ENCODE measurements at places on chromosomes 4 and X. TPM values are rescaled to one million over a fixed set of nuclear protein-coding genes. Genes with fewer than 3 reads are reported as not detected.

ARL9 gene
- total RNA-seq: 0.18 TPM

ARHGAP36 gene
- not detected for total RNA-seq

DNA sequence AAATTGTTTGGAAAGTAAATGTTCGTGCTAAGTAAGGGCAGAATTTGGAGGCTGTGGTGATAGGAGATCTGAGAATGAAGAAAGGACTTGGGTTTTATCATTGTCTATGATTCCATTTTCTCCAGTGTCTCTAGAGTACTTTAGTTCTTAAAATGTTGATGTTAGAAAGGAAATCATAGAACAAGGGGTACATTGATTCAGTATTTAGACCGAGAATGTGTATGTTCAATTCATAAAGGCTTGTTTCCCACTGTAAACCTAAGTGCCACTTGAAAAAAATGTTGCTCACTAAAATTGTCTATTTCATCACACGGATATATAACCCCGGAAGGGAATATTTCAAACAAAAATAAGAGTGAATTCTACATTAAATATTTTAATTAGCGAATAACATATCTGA, 159.3 kb upstream of the ETNPPL start:
- H3K36me3 ChIP-seq: no peaks in the 10 kb centered on the region
- H3K27ac ChIP-seq: no peak overlapping the region
- H3K4me1 ChIP-seq: no peaks in the 10 kb centered on the region
- no peak for DNase-seq
- peaks cover 15% of the 10 kb centered on the region for H3K27me3 ChIP-seq

DNA sequence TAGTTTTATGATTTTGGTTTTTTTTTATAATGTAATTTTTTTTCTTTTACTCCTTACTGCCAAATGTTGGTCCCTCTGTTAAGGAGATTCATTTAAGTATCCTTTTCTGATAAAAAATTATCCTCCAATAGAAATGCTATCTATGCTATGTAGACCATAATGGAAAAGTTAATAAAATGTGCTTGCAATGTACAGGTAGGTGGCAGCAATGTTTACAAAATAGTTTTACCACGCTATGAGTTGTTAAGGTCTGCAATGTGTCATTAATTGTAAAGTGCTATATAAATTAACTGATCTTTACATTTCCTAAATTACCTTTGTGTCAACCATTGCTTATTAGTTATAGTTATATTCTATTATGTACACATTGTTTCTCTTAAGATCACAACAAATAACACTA, 3.8 kb upstream of the CENPC start:
- no peaks in the 10 kb centered on the region for H3K27me3 ChIP-seq
- H3K27ac ChIP-seq: no peak overlapping the region
- DNase-seq: no peak
- H3K4me3 ChIP-seq: no peak overlapping the region

DNA sequence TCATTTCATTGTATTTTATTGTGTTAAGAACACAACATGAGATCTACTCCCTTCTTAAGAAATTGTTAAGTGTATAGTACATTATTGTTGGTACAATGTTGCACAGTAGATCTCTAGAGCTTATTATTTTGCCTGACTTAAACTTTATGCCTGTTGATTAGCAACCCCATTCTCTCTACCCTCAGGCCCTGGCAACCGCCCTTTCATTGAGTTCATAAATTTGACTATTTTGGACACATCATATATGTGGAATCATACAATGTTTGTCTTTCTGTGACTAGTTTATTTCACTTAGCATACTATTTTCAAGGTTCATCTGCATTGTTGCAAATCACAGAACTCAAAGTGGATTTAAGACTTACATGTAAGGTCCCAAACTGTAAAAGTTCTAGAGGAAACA, 222.1 kb downstream of the IL15 start:
- H3K4me3 ChIP-seq: no peak overlapping the region
- H3K27ac ChIP-seq: no peak overlapping the region
- no peak for DNase-seq
- no peaks in the 10 kb centered on the region for H3K27me3 ChIP-seq
- no peaks in the 10 kb centered on the region for H3K4me1 ChIP-seq
- H3K36me3 ChIP-seq: no peaks in the 10 kb centered on the region

DNA sequence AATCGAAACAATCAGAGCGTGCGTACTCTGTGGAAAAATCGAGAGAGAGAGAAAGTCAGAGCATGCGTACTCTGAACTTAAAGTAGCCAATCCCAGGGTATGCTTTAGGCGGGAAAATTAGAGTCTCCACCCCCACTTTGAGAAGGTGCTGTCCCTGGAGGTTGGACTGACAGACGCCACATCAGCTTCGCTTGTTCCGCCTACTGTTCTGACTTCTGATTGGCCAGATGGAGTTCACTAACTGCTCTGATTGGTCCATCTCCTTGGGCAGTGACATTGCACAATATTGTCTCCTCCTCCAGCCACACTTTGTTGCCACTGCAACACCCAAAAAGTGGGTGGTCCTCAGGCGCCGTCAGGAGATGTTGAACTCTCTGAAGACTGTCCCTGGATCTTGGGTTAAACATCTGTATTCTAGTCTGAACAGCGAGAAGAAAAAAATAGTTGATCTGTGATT, at the start of gene SSX5:
Gene SSX5, minus strand, starts transcription at position 51 of the 457 bp plus-strand sequence. CDS start 1,437 bp downstream, outside the sequence.
- no peaks in the 10 kb centered on the region for H3K36me3 ChIP-seq
- H3K4me3 ChIP-seq: no peak within 1 kb of the TSS
- DNase-seq: no peak
- no peaks in the 10 kb centered on the region for H3K27me3 ChIP-seq
- H3K4me1 ChIP-seq: no peaks in the 10 kb centered on the region

PDCL2 gene
- total RNA-seq: not detected

GRCh38 chr4:10083861-10084641, 32.5 kb downstream of the WDR1 start:
- H3K4me3 ChIP-seq: no peak overlapping the region
- H3K27me3 ChIP-seq: no peaks in the 10 kb centered on the region
- peaks cover 76% of the 10 kb centered on the region for H3K36me3 ChIP-seq
- no peaks in the 10 kb centered on the region for H3K4me1 ChIP-seq
- no peak for DNase-seq
- no peak overlapping the region for H3K27ac ChIP-seq

DACH2 gene
- total RNA-seq: not detected

GRCh38 chr4:147194604-147195003, 248.9 kb upstream of the TTC29 start:
- no peak overlapping the region for H3K4me3 ChIP-seq
- H3K27me3 ChIP-seq: no peaks in the 10 kb centered on the region
- H3K4me1 ChIP-seq: no peaks in the 10 kb centered on the region
- no peak overlapping the region for H3K27ac ChIP-seq
- no peak for DNase-seq

GRCh38 chrX:16140448-16140847, 17.1 kb downstream of the GRPR start:
- DNase-seq: no peak
- no peaks in the 10 kb centered on the region for H3K36me3 ChIP-seq
- H3K4me3 ChIP-seq: no peak overlapping the region

GRCh38 chr4:114921191-114921590, 192.2 kb downstream of the NDST4 start:
- H3K36me3 ChIP-seq: no peaks in the 10 kb centered on the region
- no peaks in the 10 kb centered on the region for H3K27me3 ChIP-seq
- DNase-seq: no peak
- H3K27ac ChIP-seq: no peak overlapping the region

TBC1D9 gene
- not detected for total RNA-seq

- no peak overlapping the region for H3K4me3 ChIP-seq
- H3K4me1 ChIP-seq: no peaks in the 10 kb centered on the region
- no peak overlapping the region for H3K27ac ChIP-seq
- H3K36me3 ChIP-seq: no peaks in the 10 kb centered on the region
- DNase-seq: no peak
Measured at GRCh38 chr4:30932581-30932980, 212.4 kb downstream of the PCDH7 start.

DNA sequence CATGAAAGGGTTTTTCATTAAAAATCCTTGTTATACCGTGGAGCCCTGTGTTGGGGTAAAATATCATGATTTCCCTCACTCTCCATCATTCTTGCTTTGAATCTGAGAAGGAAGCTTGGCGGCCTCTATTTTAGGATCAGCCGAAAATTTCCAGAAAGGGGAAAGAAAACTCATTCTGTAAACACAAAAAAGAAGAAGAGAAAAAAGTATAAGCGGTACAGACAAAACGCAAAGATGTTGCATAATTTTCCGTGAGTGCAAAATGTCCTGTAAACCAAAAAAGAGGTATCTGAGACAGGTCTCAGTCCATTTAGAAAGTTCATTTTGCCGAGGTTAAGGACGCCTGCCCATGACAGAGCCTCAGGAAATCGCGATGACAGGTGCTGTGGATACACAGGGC, 5.3 kb downstream of the CSF2RA start:
- peaks cover 4% of the 10 kb centered on the region for H3K4me1 ChIP-seq
- no peaks in the 10 kb centered on the region for H3K27me3 ChIP-seq
- no peaks in the 10 kb centered on the region for H3K36me3 ChIP-seq
- no peak overlapping the region for H3K27ac ChIP-seq
- no peak for DNase-seq

- DNase-seq: no peak
- no peak overlapping the region for H3K27ac ChIP-seq
- H3K4me1 ChIP-seq: peaks cover 7% of the 10 kb centered on the region
- no peaks in the 10 kb centered on the region for H3K36me3 ChIP-seq
Measured at GRCh38 chr4:6469144-6469543, 3.3 kb downstream of the PPP2R2C start.

- no peak for DNase-seq
- no peaks in the 10 kb centered on the region for H3K4me1 ChIP-seq
- no peaks in the 10 kb centered on the region for H3K27me3 ChIP-seq
- no peaks in the 10 kb centered on the region for H3K36me3 ChIP-seq
Measured at GRCh38 chr4:140729344-140730049, 26.7 kb downstream of the TBC1D9 start.

DNA sequence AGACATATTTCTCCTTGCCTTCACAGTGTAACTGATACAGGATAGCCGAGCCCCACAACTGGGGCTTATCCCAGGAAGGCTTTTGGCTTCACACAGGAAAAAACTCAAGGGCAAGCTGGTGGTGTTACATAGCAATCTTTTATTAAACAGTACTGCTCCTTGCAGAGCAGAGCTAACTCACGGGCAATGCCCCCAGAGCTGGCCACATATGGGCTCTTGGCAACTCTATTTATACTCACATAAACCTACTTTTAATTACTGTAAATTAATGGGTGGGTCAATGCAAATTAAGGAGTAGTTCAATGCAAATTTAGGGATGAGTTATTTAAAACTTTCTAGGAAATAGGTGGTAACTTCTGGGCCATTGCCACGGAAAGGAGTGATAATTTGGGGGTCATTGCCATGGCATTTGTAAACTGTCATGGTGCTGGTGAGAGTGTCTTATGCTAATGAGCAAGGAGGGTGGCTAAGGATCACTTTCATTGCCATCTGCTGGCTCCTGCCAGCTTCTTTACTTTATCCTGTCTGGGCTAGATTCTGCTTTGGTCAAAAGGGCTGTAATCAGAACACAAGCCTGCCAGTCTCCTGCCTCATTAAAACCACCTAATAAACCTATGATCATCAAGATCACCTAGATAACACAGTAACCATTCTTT, 288.8 kb downstream of the CENPC start:
- H3K36me3 ChIP-seq: no peaks in the 10 kb centered on the region
- H3K27me3 ChIP-seq: no peaks in the 10 kb centered on the region
- H3K4me1 ChIP-seq: no peaks in the 10 kb centered on the region
- no peak overlapping the region for H3K4me3 ChIP-seq

DNA sequence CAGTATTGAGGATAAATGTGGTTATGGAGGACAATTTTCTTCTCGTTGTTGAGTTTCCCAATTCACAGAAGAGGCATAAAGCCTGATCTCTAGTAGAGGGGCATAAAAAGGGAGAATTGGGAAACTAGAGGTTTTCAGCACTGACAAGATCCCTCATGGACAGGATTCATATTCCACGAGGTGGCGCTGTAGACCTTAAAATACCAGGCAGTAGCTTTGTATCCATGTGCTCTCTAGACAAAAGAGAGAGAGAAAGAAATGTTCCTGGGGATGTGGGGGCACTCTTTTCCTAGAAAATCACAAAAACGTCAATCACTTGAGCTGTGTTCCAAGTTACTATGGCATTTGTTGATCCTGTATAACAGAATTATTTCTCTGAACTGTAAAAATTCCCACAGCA, 128.3 kb downstream of the MAGEE1 start:
- no peaks in the 10 kb centered on the region for H3K27me3 ChIP-seq
- H3K4me3 ChIP-seq: no peak overlapping the region
- no peaks in the 10 kb centered on the region for H3K4me1 ChIP-seq
- H3K27ac ChIP-seq: no peak overlapping the region

RHOXF1 gene
- not detected for total RNA-seq

DNA sequence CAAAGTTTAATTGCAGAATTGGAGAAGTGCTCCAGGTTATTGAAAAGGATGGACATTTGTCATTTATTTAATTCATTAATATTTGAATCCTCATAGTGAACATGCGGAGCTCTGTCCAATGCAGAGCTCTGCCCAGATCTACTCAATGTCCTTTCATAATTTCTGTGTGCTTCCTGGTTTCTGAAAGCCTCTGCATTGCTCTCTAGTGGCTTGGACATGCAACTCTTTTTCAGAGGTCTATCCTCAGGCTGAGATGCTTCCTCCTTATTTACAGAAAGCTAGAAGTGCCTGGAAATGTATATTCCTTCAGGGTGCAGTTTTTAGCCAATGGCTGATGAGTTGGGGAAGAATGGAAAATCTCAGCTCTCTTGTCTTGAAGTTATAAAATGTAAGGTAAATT, 786.1 kb upstream of the AADAT start:
- H3K27me3 ChIP-seq: no peaks in the 10 kb centered on the region
- H3K4me3 ChIP-seq: no peak overlapping the region
- DNase-seq: no peak

PLP1 gene
- total RNA-seq: not detected

- H3K27me3 ChIP-seq: no peaks in the 10 kb centered on the region
- no peak overlapping the region for H3K27ac ChIP-seq
- H3K36me3 ChIP-seq: peaks cover 25% of the 10 kb centered on the region
- no peaks in the 10 kb centered on the region for H3K4me1 ChIP-seq
- no peak overlapping the region for H3K4me3 ChIP-seq
Measured at GRCh38 chrX:2351999-2352995, 148.5 kb downstream of the DHRSX start.

FGFR3 gene
- 0.37 TPM for total RNA-seq

Data from activated CD8-positive, alpha-beta T cell treated with anti-CD3 and anti-CD28 coated beads, Interleukin-2, amount 10 ng/mL, durations not matched to agents 7 days and 5 days (primary cell).